ENCODE measurements at places on chromosomes 13 and 19.
A peak's percentile ranks its signal among the peaks of the same experiment; 100 is the strongest.

DNA sequence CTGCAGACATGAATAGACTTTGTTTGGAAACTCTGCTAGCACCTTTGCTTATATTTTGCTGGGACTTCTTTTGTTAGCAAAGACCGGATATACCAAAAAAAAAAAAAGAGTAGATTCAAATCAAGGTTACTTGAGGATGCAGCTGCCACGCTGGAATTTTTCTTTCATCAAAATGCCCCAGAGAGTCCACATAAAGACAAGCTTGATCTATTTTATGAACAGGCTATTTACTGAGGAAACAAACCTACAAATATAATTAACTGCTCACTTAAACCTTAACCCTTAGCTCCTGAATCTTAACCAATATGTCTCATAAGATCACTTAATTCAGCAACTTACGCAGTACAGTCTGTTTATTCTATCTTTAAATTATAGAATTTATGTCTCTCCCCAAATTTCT lies 27.1 kb upstream of the DOCK9 start:
- no peak for DNase-seq

- no peak for DNase-seq
Observed at GRCh38 chr19:42252365-42253244, 2.3 kb downstream of the ERF start.

DNA sequence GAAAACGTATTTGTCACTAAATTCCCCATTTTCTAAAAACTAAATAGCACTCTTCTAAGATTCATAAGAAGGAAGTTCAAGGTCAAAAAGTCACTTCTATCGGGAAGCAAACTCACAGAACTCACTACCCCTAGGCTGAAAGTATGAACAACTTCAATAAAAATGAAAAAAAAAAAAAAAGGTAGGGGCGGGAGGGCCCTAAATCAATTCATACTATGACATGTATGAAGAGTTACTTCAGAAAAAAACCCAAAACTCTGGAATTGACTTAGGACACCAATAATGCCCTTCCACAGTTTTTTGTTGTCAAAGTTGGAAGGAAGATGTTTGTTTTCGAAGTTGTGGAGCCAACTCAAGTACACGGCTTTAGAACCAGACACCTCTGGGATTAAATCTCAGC lies 1.1 kb downstream of the SUCLA2 start:
- no peak for DNase-seq

DNA sequence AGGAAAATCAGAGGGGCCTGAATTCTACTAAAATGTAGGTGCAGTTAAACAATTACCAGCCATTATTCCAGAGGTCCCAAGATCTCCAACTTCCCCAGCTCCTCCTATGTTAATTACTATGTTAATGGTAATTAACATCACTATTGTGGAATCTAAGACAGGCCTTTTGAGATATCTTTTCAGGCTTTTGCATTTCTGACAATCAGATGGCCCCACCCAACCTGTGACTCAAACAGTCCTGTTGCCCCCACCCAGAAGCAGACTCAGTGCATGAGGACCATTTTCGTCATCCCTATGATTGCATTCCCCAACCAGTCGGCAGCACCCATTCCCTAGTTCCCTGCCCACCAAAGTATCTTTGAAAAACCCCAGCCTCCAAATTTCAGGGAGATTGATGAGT lies 8.5 kb upstream of the ZNF30 start:
- DNase-seq, result no peak

DNA sequence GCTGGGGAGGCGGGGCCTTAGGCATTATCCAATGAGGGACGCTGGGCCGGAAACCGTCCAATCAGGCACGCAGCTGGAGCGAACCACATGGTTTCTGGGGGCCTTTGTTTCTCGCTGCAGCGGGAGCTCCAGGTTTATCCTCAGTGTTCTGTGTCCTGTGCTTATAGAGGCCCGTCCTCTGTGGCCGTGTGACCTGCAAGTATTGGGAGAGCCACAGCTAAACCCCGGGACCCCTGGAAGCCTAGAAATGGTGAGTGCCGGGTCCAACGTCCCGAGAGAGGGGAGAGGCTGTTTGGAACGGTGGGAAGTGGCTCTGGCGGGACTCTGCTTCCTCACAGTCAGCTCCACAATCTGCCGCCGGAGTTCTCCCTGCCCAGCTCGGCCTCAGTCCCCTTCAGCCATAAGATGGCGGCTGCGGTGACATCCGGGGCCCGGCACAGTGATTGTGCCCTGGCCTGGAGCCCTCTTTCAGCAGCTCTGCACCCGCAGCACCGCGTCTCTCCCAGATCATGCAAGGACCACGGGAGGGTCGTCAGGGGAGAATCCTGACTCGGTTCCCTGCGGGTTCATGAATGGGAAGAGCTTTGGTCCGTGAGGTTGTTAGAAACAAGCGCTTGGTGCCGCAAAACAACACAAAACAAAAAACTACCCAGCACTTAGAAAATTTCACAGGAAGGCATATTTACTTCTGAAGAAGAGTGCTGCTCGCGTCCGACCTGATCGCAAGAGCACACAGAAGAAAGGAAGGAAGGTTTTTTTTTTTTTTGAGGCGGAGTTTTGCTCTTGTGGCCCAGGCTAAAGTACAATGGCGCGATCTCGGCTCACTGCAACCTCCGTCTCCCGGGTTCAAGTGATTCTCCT lies at the start of gene ZNF253:
ZNF253 (plus strand) TSS at position 133 of the 861 bp plus-strand sequence; CDS start at position 248, 115 bp downstream.
- DNase-seq, result peak; percentile 91

DNA sequence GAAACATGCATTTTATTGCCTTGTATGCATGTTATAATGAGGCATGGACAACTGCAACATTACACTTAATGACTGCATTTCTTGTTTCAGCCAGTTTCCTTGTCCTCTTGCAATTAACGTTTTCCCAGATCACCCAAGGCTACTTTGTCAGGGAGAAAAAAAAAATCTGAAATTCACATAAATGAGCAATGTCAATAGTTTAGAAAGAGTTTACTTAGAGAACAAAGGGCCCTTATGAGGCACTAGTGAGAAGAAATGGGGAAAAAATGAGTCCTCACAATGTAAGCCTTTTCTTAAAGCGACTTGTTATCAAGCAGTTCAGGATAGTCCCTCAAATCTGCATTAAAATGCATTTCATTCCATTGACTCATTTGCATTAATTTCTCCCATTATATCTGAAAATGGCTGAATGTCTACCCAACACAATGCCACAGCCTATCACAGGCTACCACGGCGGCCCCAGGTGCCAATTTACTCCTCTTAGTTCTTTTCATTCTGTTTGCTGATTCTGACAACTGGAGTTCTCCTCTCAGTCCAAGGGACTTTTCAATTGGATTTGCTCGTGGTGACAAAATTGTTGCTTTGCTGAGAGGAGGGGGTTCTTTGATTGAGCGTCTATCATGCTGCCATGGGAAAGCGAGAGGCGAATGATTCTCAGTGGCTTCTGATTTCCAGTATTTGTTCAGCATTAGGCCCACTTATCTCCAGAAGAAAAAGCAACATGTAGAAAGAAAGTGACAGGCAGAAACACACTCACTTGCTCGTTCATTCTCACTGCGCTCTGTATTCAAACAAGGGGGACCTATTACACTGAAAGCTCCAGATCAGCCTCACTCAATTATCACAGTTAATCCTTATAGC lies 107.1 kb downstream of the DACH1 start:
- DNase-seq, result no peak

GRCh38 chr13:23432626-23433025 lies 876 bp downstream of the SACS start:
- no peak for DNase-seq

- no peak for DNase-seq
Observed at GRCh38 chr13:59914556-59914955, 249.2 kb downstream of the DIAPH3 start.

- DNase-seq, result no peak
Observed at GRCh38 chr13:41985788-41986508, 25.0 kb upstream of the VWA8 start.

- peak; percentile 31 for DNase-seq
Observed at GRCh38 chr19:39765091-39766076, 13.3 kb upstream of the LEUTX start.

GRCh38 chr19:434152-434960 lies 25.4 kb upstream of the C2CD4C start:
- no peak for DNase-seq

GRCh38 chr13:104597546-104598180 lies 1531.4 kb upstream of the SLC10A2 start:
- no peak for DNase-seq

- DNase-seq, result peak; percentile 87
Observed at GRCh38 chr19:10580979-10581631, 6.0 kb downstream of the AP1M2 start.

DNA sequence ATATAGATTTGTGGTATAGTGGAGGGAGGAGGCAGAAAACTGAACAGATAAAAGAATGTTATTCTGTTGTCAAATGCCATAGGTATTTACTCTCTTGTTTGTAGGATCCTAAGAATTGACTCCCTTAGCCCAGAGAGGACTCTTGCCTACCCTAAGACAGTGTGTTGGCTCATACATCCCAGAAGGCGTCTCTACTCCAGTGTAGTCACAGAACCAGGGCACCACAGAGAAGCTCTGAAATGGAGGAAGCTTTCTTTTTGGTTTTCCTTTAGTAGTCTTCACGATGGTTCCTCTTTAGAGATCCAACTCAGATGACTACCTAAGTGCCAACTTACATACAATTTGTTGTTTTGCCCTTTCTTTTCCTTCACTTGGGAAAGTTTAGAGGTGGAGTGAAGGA lies 14.0 kb downstream of the GPR183 start:
- no peak for DNase-seq

- DNase-seq, result no peak
Observed at GRCh38 chr13:113458253-113459065, 5.2 kb upstream of the ADPRHL1 start.

DNA sequence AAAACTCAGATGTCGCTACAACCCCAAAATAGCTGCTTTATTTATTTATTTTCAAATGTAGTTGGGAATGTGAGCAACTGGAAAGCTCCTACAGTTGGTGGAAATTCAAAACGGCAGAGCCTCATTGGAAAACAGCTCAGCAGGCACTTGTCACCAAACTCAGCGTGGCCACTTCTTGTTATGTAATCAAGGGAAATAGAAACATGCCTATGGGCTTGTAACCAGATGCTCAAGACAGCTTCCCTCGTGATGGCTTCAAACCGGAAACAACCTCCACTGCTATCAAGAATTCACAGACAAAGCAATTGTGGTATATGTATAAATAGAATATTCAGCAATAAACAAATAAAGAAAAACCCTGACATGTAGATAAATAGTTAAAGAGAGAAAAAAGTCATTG lies 627.8 kb upstream of the SLC10A2 start:
- DNase-seq, result no peak

DNA sequence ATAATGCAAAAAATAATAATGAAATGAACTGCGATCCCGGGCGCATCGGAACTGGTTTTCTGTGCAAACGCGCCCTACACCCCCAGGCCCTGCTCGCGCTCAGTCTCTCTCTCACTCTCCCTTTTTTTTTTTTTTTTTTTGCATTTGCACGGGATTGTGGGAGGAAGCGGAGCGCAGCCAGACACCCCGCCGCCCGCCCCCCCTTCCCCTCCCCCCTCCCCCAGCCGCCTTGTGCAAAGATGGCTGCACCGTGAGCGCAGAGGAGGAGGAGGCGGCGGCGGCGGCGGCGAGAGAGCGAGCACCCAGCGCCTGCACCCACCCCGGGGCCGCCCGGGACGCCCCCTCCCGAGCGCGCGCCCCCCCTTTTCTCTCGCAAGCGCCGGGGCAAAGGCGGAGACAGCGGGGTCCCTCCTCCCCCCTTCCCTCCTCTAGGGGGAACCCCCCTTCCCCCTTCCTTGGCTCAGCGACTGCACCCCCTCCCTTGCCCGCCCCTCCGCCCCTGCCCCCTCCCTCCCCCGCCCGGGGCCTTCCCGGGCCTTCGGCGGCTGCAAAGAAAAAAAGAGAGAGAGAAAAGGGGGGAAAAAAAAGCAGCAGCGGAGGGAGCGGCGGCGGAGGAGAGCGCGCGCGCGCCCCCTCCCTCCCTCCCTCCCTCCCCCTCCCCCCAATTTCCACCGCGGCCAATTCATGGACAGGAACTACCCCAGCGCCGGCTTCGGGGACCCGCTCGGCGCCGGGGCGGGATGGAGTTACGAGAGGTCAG lies at the start of gene PRR12:
PRR12 (plus strand) TSS at position 212 of the 760 bp plus-strand sequence; CDS start at position 685, 473 bp downstream.
- peak; percentile 70 for DNase-seq

GRCh38 chr19:42123765-42124164 lies 8.5 kb downstream of the POU2F2 start:
- no peak for DNase-seq

All from stimulated activated CD4-positive, alpha-beta T cell treated with anti-CD3 and anti-CD28 coated beads, Interleukin-4, amount 100 ng/mL, for 4 hours (primary cell).